ENCODE measurements at places on chromosomes 11 and 22.
A peak's percentile ranks its signal among the peaks of the same experiment; 100 is the strongest.

DNA sequence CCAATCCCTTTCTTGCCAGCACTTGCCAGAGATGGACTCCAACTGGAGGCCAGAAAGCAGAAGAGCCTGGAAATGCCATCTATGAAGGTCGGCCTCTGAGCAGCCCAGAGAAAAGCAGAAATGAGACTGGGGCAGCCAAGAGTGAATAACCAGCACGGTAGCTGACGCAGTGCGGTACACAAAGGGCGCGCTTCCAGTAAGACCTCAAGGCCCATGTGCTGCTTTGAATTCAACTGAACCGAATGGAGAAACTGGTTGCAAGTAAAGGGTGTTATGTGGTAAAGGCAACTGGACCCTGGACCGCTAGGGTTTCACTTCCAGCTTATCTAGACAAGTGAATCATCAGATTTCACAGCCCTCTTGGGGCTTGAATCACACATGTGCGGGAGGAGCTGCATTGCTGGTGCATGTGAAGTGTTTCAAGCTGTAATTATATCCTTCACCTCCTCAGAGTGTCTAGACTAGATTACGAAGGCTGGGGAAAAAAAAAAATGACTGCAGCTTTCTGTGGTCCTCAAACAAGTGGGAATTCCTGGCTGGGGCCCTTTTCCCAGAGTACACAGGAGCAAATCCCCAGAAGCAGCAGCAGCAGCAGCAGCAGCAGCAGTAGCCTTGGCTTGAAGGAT lies 128.9 kb downstream of the CCDC34 start:
- DNase-seq = no peak

DNA sequence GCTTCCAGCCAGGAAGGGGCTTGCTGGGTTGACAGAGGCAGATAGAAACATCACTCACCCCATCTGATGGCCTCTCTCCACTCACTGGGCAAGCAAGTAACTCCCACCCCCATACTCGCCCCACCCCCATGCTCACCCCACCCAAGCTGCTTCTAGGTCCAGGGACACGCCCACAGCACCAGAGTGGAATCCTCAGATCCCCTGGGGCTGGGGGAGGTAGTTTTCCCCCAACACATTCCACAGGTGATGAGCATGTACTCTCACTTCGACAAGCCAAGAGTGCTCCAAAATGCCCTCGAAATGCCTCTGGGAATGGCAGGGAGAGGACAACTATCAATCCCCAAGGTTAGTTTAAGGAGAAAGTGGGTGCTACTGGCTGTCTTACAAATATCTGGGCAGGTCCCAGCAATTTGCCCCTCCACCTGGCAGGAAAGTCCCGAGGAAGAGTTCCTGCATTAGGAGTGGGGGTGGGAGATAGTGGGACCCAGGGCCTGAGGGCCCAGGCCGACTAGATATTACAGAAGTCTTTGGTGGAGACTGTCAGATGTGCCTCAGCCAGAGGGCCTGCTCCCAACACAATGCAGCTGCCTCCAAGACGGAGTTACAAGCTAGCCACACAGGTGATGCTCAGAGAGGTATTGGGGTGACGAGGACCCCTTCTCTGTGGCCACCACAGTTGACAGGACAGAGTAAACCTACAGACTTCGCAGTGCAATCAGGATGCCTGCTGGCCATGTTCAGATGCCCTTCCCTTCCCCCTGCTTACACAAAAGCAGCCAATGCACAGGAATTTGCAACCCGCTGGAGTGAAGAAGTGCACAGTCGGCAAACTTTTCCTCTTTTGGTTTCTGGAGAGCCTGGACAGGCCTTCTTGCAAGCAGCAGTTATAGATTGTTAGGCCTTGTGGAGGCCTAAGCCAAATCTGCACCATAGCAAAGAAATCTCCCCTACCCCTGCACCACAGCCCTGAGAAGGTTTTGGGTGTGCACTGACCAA lies 2.9 kb upstream of the LMO1 start:
- DNase-seq = no peak

GRCh38 chr11:113436672-113437252 lies 38.4 kb downstream of the DRD2 start:
- DNase-seq = no peak

DNA sequence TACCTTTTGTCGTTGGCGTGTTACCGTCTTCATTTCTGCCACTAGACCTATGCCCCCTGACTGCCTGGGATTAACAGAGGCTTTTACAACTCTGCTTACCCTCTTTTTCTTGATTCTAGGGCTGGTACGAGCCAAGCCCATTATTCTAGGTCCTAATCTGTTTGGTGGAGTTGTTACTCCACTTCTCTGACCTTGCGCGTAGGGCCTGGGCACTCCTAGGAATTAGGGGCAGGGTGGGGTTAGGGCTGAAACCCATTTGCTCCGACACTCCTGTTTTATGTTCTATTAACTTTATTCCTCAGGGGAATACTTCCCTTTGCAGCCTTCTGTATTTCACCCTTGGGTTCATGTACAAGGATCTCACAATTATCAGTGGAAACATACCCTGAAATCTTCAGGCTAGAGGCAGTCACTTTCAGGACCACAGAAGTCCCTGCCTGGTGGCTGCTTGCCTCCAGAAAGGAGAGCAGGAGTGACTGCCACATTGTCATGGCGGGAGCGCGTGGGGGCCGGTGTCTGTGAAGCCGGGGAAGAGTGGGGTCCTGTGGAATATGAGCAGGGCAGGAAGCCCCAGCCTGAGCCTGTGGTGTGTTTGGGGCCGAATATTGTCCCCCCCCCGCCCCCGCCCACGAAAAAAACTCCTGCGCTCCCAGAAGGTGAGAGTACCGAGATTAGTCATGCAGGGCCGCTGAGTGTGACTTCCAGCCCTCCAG lies 731 bp upstream of the SLC37A2 start:
- DNase-seq = no peak

DNA sequence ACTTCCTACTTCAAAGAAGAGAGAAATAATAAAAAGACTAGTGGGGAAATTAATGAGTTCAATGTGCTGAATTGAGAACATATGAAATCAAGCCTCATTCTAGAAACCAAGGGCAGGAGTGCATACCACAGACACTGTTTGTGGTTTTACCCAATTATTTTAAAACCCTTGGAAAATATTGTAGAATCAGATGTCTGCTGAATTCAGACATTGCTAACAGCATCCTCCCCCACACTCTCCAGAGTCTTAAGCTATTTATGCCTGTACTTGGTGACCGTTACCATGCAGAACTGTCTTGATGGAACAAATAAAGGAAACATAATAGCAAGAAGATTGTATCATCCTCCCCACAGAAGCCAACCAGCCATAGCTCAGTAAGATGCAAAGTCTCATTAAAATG lies 850.1 kb downstream of the NTM start:
- DNase-seq = no peak

DNA sequence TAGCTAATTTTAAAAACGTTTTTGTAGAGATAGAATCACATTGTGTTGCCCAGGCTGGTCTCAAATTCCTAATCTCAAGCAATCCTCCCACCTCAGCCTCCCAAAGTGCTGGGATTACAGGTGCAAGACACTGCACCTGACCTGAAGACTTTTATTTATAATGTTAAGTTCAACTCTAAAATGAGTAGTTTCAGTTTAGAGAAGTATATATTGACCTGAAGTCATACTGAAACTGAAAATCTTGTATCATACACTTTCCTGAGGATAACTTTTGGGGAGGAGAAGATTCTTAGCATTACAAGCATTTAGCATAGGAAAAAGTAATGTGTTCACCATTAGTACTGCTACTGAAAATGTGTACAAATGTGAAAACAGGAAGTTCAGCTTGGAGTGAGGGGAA lies 249.3 kb downstream of the CASP12 start:
- DNase-seq = no peak

DNA sequence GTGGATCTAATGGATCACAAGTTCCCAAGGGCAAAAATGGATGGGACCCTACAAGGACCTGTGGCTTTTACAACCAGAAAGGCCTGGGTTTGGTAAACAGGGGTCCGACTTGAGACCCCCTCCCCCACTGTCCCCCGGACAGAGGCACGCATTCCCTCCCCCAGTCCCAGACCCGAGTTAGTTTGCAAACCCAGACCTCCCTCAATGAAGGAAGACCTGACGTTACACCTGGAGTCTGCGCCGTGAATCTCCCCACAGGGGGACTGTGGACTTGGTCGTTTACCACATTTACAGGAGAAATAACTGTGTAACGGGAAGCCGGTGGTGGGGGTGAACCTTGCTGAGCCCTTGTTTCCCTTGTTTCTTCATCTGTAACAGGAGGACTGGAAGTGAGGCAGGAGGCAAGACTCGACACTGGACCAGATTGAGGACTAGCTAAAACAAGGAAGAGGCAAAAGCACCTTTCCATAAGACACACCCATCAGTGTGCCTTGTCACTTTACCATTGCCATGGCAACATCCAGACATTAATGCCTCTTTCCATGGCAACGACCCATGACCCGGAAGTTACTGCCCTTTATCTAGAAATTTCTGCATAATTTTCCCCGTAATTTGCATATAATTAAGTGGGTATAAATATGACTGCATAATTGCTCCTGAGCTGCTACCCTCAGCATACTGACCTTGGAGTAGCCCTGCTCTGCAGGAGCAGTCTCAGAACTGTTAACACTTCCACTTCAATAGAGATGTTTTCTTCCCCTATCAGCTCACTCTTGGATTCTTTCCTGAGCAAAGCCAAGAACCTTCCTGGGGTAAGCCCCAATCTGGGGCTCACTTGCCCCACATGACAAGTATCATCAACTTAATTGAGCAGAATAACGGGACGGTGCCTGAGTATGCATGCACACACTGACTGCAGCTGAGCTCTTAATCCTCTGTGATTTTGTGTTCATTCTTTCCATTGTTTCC lies 25.4 kb downstream of the PDGFB start:
- DNase-seq = no peak

- DNase-seq = no peak
Observed at GRCh38 chr11:61534025-61534932, 25.7 kb downstream of the LRRC10B start.

DNA sequence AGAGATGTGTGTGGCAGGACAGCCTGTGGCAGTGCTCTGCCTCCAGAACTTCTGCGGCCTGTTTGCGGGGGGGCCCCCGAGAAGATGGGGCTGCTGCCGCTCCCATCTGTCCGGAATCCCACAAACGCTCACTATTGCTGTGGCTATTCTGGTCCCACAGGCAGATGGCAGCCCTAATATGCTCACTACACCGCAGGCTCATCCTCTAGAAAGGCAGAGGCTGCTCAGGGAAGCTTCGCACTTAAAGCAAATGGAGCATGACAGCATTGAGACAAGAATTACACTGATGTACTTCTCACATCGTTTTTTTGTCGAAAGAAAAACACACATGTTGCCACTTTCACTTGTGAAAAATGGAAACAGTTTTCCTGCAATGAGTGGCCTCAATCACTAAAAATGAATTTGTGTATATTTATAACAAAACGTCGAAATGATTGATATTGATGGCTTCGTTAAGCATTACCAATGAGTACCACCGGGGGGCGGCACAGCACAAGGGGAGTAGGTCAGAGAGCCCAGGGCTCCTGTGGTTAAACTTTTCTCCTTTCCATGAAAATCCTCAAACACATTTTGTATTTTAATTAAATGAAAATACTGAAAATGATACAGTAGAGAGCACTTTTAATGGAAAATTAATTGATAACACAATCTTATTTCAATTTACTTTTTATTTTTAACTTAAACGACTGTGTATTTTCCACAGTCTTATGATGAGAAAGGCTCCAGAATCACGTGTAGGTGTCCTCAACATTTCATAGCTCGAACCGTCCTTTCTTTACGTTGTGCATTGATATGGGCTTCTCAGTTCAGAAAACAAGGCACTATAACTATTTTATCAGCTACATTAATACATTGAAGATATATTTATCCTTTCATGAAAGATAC lies 69.1 kb downstream of the CTTN start:
- DNase-seq = peak; percentile 22

GRCh38 chr11:132358573-132358953 lies 988.1 kb downstream of the NTM start:
- no peak for DNase-seq

DNA sequence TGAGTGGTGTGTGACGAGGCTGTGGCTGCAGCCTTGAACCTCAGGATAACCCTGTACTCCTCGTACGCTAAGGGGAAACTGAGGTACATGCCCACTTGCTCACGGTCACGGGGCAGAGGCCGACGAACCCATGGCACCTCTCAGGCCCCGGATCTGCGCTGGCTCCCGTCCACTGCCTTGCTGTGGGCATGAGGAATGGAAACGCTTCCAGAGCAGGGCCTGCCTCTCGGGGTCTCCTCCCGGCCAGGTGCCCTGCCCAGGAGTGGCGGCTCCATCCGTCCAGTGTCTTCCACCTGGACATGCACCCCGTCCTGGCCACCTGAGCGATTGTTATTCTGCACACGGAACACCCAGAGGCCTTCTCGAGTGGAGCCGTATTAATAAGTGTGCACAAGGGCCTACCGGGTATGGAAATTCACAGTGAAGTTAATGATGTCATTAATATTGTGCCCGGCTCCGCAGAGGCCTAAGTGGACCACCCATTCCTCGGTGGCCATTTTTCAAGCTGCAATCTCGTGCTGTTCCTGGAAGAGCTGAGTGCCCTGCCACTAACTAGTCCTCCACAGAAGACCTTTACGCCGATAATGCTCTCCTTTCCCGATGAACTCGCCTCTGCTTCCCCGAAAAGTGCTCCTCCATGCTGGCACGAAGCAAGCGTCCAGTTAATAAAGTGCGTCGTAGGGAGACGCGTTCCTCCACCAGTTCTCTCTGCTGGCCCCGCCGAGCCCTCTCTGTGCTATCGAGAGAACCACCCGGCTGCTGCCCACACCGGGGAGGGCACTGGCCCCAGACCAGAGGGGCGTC lies 927.9 kb downstream of the BRD1 start:
- DNase-seq = no peak

DNA sequence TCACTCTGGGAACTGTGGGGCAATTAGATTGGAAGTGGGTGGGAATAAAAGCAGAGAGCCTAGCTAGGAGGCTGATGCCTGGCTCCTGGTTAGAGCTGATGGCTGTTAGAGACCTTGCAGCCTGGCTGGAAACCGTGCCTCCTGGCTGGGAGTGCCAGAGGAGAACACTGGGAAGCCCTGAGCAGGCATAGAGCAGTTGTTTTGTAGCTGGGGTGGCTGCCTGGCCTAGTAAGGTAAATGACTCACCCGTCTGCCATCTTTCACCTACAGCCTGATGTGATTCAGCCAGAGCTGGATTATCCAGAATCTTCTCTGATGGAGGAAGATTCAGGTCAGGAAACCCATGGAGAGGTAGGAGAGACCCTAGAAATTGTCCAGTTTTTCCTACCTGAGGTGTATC lies 6.1 kb downstream of the UQCR10 start:
- no peak for DNase-seq

DNA sequence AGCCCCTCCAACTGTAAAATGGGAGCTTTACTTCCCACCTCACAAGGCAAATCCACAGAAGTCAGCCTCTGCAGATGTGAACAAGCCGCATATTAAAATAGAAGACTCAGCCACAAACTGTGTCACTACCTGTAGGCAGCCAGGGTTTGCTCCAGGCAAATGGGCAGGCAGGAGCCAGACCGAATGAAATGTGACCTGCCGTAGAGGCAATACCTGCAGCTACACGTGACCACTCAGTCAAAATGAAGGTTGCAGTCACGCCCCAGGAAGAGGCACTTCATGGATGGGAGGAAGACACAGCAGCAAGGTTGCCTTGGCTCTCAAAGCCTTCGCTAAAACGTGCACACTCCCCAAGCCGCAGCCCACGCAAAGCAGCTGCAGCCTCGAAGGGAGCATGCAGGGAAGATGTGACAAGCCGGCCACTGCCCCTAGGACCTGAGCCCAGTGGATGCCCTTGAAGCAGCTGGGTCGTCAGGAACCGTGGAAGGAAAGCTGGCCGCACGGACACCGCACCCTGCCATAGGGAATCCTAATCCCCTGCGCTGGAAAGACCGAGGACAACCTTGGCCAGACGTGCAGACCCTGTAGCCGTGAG lies 53.1 kb downstream of the SHANK2 start:
- no peak for DNase-seq

- DNase-seq = no peak
Observed at GRCh38 chr22:49521787-49522224, 305.9 kb downstream of the BRD1 start.

GRCh38 chr11:118519549-118519948 lies 7.7 kb upstream of the TTC36 start:
- no peak for DNase-seq
